ENCODE measurements at places on chromosomes 1 and 21.

- DNase-seq = peak; percentile 38
Observed at GRCh38 chr1:111571987-111572386, 47.6 kb upstream of the RAP1A start.

DNA sequence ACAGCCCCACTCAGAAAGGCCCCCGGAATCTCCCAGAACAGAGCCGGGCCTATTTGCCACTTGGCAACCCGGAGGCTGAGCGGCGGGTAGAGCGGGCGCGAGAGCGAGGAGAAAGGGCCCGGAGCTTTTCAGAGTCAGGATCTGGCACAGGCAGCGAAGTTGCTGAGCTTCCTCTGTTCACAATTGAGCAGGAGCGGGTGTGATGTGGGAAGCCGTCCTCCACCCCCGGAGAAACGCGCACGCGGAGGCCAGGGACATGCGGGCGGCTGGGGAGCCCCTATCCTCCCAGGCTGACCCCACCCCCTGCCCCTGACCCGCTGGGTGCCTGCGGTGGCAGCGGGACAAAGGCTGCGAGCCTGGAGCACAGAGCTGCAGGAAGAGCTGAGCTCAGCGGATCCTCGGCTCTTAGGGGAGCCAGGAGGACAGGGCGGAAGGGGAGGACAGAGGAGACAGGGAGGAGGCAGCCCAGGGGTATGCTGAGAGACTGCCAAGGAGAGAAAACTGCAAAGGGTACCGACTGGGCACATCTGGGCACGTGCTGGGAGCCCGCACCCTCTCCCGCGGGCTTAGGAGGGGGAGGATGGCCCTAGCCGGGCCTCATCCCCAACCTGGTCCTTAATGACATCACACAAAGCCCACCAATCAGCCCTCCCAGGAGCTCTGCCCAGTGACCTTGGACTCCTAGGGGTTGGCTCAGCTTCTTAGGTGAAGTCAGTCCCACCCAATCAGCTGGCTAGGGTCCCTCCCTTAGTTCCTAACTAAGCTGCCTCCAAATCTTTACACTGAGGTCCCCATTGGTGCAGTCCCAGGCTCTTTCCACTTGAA, 9.3 kb downstream of the KIF21B start:
- DNase-seq = no peak

GRCh38 chr1:94079080-94079940, 41.6 kb downstream of the ABCA4 start:
- no peak for DNase-seq

- no peak for DNase-seq
Observed at GRCh38 chr21:42031816-42032215, 21.7 kb upstream of the ZBTB21 start.

DNA sequence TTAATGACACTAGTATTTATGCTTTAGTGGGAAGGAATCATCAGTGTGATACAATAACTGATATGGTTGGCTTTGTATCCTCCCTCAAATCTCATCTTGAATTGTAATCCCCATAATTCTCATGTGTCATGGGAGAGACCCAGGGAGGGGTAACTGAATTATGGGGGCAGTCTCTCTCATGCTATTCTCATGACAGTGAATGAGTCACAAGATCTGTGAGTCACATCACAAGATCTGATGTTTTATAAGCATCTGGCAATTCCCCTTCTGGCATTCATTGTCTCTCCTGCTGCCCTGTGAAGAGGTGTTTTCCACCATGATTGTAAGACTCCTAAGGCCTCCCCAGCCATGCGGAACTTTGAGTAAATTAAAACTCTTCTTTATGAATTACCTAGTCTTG, 1760.3 kb downstream of the NCAM2 start:
- no peak for DNase-seq
